Activated CD8-positive, alpha-beta memory T cell treated with anti-CD3 and anti-CD28 coated beads for 4 hours (primary cell): ENCODE measurements at places on chromosomes 1 and 21.

DNA sequence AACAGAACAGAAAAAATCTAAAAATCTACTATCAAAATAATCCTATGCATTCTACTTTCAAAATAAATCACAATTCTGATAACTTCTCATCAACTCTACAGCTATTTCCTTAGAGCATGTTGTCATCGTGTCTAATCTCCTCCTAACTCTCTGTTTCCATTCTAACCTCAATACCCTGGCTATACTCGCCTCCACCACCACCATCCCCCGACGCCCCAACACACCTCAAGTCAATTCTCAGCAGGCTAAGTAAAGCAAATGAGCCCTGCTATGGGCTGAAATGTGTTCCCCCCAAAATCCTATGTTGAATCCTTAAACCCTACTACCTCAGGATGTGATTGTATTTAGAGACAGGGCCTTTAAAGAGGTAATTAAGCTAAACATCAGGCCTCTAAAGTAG is 34.6 kb downstream of the NRDC start:
- no peak for DNase-seq

DNA sequence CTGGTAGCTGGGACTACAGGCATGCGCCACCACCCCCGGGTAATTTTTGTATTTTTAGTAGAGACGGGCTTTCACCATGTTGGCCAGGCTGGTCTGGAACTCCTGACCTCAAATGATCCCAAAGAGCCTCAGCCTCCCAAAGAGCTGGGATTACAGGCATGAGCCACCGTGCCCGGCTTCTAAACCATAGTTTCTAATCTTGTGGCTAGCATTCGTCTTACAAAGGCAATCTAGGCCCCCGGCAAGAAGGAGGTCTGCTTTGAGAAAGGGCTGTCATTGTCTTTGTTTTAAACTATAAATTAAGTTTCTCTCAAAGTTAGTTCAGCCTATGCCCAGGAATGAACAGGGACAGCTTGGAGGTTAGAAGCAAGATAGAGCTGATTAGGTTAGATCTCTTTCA is 10.3 kb upstream of the L1TD1 start:
- no peak for DNase-seq

- DNase-seq = no peak
Observed at GRCh38 chr1:156347331-156347730, 9.0 kb downstream of the TSACC start.

GRCh38 chr1:205456383-205456867 is 580 bp upstream of the BLACAT1 start:
- DNase-seq = no peak

- no peak for DNase-seq
Observed at GRCh38 chr1:17958704-17959103, 148.9 kb upstream of the IGSF21 start.

- no peak for DNase-seq
Observed at GRCh38 chr1:6834366-6834765, 49.1 kb downstream of the CAMTA1 start.

- DNase-seq = no peak
Observed at GRCh38 chr21:39258207-39258606, 55.2 kb downstream of the BRWD1 start.

DNA sequence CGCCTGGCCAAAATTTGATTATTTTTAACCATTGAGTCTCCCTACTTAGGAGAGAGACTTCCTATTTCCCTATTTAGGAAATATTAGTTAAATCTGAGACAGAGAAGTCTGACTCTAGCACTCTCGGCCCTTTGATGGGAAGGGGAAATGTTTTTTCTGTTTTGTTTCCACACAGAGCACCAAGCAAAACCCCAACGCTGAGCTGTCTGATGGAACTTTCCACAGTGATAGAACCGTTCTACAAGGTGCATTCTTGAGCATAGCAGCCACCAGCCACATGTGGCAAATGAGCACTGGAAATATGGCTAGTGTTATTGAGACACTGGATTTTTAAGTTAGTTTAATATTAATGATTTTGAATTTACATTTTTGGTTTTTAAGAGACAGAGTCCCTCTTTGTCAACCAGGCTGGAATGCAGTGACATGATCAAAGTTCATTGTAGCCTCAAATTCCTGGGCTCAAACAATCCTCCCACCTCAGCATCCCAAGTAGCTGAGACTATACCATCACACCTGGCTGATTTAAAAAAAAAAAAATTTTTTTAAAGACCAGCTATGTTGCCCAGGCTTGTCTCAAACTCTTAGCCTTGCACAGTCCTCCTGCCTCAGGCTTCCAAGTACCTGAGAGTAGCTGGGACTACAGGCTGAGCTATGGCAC is 77.3 kb upstream of the GALNT2 start:
- no peak for DNase-seq

GRCh38 chr1:187870552-187870951 is 1041.8 kb downstream of the PLA2G4A start:
- no peak for DNase-seq

GRCh38 chr1:202088206-202088605 is 34.5 kb upstream of the GPR37L1 start:
- no peak for DNase-seq

- no peak for DNase-seq
Observed at GRCh38 chr1:241225741-241226140, 131.3 kb downstream of the RGS7 start.

DNA sequence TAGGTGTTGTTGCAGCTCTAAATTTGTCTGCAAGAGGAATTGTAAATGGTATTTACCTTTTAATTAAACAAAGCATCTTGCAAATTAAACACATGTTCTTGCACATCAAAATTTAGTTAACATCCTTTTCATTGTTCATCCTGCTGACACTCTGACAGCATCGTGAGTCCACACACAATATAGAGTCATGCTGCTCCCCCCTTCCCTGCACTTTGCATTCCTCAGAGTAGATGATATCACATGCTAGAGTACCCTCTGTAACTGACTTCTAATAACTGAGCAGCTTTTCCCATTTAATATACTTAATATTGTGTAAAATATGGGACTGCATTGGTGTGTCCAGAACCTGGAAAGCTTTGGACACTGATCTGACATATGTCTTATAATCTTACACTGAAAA is 138.8 kb upstream of the DPYD start:
- no peak for DNase-seq

DNA sequence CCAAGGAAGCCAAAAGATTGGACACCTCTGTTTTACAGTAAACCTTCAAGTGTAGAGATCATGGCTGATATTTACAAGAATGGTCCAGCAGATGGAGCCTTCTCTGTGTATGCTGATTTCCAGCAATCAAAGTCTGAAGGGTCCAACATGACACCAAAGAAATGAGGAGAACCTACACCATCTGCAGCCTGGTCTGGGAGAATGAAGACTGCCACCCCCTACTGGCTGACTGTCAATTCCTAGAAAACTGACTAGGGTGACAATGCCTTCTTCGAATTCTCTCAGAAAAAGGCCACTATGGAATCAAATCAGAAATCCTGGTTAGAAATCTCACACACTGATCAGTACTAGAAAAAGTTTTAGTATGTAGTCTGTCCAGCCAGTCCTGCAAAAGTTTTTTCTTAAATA is 83.3 kb downstream of the CDC42BPA start:
- no peak for DNase-seq

DNA sequence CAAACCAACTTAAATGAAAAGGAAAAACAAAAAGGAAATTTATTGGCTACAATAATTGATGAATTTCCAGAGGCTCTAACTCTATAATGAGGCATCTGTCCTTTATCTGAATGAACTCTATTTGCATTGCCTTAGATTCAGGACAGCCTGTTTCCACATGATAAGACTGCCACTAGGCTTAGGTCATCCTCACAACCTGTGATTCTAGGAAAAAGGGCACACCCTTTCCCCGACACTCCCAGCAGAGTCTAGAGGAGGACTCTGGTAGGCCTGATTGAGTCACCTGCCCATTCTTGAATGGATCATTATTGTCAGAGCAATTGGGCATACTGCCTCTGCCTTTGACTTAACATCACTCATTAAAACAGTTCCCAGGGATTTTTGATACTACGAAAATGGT is 262.8 kb downstream of the TPR start:
- no peak for DNase-seq

DNA sequence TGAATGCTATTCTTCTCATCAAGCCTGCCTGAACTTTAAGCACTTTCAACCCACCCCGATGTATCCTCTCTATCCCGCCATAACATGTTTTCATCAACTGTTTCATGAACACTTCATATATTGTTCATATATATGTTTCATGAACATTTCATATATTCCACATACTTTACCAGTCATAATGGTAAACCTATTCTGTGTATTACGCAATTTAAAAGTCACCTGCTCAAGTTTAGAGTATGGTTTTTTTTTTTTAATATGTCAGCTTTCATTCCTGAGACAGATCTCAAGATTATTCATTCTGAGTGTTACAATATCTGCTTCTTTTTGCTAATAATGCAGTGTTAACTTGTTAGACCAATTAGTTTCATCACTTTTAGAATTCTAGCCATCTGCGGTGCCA is 140.7 kb downstream of the SIPA1L2 start:
- no peak for DNase-seq

DNA sequence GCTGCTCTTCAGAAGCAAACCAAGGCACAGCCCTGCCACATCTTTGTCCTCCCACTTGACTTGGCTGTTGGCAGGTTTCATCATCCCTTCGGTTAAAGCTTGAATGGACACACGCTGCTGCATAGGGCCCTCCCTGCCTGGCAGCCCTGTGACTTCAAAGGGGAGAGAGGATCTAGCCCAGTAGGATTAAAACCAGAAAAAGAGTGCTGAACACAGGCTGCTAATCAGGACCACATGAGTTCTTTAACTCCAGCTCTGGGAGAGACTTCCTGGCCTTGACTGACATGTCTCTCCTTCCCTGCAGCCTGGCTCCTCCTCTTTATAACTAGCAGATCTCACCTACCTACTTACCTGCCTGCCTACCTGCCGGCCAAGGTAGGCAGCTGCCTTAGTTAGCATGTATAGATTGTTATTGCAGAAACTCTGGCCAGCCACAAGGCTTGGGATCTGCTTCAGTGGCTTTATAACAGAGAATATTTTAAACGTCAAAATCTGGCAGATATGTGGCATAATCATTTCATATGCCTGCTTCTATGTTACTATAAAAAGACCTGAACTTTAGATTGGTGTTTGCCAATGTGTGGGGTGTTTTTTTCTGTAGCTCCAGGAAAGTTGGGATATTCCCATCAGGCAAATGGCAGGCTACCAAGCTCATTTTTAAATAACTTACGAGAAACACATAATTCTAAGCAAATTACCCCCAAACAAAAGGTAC is 49.4 kb downstream of the ERG start:
- DNase-seq = no peak

GRCh38 chr1:155650231-155650757 is 38.3 kb downstream of the YY1AP1 start:
- DNase-seq = no peak

DNA sequence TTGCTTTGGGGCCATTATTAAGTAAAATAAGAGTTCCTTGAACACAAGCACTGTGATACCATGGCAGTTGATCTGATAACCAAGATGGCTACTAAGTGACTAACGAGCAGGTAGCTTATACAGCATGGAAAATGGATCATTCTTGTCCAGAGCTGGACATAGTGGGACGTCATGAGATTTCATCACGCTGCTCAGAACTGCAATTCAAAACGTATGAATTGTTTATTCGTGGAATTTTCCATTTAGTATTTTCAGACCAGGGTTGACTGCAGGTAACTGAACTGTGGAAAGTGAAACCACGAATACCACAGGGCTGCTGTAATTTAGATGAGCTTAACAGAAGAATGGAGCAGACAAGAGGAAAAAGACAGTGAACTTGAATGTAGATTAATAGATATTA is 38.9 kb downstream of the CCDC18 start:
- no peak for DNase-seq

- DNase-seq = no peak
Observed at GRCh38 chr1:240571782-240572181, 40.2 kb downstream of the GREM2 start.

- no peak for DNase-seq
Observed at GRCh38 chr1:91700771-91701471, 185.0 kb downstream of the TGFBR3 start.

GRCh38 chr1:50271968-50272578 is 151.2 kb downstream of the DMRTA2 start:
- no peak for DNase-seq

DNA sequence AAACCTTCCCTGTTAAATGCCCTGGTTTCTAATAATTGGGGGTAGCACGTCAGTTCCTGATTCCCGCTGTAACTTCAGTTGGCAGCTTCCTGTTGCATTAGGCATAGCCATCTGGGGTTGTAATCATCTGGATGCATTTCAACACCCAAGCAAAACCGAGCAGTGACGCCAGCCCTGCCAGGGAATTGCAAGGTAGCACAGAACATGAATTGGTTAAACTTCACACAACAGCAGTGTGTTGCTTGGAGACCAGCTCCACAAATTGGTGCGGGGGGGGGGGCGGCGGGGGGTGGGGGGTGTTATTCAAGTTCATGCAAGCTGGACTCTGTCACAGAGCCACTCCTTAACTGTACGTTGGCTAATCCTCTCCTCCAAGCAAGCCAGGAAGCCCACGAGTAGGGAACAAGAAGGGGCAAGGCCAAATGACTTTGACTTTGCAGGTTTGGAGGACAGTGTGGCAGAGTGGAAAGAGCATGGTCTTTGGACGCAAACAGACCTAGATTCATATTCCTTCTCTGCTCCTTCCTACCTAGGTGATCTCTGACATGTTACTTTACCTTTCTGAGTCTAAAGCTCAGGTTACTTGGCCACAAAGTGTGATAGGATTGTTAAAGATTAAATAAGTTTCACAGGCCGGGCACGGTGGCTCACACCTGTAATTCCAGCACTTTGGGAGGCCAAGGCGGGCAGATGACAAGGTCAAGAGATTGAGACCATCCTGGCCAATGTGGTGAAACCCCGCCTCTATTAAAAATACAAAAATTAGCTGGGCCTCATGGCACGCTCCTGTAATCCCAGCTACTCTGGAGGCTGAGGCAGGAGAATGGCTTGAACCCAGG is 4.7 kb downstream of the LAX1 start:
- DNase-seq = no peak

GRCh38 chr21:33126569-33126968 is 56.6 kb downstream of the OLIG1 start:
- no peak for DNase-seq

- no peak for DNase-seq
Observed at GRCh38 chr1:212610575-212610967, 2.0 kb downstream of the ATF3 start.

DNA sequence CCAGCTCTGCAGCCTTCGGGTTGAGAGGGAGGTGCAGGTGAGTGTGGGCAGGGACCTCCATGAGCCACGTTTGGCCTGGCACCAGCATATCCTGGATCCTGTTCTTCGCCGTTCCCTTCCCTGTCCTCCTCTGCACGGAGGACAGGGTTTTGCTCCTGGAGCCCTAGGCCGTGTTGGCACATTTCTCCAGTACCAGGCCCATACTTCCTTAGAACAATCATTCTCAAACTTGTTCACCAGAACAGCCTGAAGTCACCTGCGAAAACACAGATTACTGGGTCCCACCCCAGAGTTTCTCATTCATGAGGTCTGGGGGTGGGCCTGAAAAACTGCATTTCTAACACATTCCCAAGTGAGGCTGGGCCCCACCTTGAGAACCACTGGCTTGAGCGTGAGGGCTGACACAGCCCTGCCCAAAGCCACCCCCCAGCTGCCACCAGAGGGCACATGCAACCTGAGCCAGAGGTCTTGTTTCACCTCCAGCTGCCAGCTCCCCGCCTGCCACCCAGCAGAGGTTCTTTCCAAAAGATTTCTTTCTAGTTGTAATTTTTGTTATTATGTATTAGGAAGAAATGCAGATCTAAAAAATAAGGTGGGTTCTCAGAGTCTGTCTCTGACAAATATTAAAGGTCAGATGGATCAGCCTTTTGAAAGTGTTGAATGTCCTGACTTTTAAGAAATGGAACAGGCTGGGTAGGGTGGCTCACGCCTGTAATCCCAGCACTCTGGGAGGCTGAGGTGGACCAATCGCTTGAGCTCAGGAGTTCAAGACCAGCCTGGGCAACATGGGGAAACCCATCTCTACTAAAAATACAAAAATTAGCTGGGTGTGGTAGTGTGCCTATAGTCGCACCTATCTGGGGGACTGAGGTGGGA is 39.6 kb upstream of the LDLRAP1 start:
- DNase-seq = peak; percentile 41
